Dermis blood vessel endothelial cell (primary cell): ENCODE measurements at places on chromosomes 2 and 18. TPM values are rescaled to one million over a fixed set of nuclear protein-coding genes. Genes with fewer than 3 reads are reported as not detected.

SAG gene
- total RNA-seq = 0.19 TPM in 1 of 2 replicates, not detected in the other

DNA sequence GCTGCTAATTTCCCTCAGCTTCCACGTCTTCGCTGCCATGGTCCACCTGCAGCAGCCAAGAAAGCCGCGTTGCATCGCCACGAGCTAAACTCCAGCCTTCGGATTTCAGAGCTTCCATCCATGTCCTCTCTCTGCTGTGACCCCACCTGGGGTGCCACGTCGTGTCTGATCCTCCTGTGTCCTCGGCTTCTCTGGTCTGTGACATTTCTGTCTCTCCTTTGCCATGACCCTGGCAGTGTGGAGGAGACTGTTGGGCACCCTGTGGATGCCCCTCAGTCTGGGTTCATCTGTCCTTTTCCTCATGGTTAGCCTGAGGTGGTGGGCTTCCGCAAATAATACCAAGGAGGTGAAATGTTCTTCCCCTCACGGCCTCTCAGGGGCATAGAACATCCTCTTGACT is 106.8 kb downstream of the RTP5 start:
- DNase-seq = no peak

DNA sequence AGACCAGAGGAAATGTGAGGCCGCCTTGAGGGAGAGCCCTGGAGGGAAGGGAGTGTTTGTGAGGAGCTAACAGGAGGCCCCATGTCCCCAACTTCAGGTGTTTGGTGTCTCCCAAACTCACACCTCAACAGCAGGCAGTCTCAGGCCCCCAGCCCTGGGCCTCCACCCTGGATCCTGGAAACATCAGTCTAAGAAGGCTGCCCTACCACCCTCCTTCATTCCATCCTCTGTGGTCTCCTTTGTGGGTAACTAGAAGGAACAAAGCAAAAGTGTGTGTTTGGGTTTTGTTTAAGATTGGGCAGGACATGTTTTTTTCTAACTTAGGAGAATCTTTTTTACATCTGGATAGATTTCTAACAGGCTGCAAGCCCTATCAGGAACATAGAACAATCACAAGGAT is 404.3 kb downstream of the BCL11A start:
- DNase-seq = no peak

GRCh38 chr2:224359569-224359968 is 42.3 kb downstream of the FAM124B start:
- peak; percentile 47 for DNase-seq

DNA sequence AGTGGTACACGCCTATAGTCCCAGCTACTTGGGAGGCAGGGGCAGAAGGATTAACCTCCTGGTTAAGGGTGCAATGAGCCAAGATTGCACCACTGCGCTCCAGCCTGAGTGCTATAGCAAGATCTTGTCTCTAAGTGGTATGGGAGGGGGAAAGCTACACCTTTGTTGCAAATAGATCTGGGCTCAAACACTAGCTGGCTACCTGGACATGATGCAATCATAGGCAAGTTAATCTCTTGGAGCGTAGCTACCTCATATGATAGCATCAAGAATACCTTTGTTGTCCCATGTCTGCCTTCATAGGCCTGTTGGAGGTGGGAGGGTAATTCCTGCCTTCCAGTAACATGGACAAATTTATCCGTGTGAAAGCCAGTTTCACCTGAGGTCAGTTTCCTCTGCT is 15.7 kb downstream of the KLHL29 start:
- no peak for DNase-seq

DNA sequence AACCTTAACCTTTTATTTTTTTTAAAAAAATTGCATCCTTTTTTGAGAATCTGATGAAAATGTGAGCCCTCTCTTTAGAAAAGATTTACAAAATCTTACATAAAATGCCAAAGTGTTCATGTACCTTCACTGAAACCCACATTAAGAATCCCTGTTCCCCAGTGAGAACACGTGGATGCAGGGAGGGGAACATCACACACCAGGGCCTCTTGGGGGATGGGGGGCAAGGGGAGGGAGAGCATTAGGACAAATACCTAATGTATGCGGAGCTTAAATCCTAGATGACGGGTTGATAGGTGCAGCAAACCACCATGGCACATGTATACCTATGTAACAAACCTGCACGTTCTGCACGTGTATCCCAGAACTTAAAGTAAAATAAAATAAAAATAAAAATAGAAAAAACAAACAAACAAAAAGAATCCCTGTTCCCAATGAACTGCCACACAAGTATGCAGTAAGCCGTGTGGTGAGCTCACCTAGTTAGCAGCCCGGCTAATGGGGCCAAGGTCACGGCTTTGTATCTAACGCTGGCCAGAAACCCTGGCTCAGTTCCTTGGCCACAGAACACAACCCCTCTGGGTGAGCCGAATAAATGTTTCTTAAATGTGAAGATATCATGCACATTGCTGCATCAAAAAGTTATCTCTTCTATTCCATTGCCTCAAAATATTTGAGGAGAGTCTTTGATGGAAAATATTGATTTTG is 41.4 kb downstream of the CHST9 start:
- no peak for DNase-seq

- DNase-seq = peak; percentile 64
Observed at GRCh38 chr2:176814740-176815367, 397.7 kb upstream of the HNRNPA3 start.

DNA sequence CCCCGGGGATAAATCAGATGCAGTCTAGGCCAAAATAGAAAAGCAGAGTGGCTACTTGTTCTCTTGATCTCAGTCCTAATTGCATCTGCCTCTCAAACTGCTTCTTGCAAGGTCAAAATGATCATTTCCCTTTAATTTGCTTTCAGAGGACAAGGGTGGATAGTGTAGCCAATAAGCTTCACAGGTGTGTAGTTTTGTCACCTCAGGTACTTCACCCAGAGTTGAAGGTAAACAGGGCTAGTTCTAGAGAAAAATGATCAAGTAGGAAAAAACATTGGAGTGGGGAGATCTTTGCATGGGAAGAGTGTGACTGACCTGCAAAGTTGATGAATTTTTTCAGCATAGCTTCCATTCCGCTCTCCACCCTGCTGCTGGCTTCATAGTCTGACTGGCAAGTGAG is 8.7 kb downstream of the ERICH2 start:
- DNase-seq = no peak

DNA sequence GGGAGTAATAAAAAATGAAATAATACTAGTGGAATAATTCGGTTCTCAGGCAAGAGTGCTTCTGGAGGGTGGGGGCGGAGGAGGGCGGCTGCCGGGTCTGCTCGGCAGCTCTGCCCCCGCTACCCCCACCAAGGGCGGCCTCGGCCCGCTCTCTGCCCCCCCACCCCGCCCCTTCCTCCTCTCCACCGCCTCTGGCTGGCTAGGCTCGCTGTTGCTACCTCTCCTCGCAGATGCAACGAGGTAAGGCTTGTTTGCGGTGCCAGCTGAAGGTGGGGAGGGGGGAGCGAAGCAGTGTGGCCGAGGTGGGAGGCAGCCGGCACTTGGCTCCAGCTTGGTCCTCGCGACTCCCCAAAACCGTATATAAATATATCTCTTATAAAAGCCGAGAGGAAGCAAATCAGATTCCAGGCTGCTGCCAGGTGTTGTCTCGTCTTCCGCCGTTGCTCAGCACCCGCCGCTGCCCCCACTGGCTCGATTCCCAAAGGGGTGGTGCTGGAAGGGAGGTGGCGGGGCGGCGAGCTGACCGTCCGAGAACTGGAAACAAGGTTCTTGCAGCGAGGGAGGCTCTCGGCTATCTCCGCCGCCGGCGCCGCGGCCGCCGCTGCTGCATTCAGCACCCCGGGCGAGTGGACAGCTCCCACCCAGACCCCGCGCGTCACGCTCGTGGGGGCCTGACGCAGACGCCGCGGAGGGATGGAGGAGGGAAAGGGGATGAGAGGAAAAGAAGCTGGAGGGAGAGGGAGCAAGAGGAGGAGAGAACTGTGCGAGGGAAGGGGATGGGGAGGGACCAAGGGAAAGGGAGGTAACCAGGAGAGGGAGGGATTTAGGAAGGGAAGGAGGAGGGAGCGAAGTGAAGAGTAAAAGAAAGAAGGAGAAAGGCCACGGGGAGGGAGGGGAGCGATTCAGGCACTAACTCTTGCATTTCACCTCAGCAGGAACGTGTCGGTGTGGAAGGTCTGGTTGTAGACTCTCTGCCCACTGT is at the start of gene MARCHF4:
TSS of gene MARCHF4 (minus strand) at position 763 of the 982 bp plus-strand sequence. CDS start 2,223 bp downstream, outside the sequence.
- DNase-seq = peak; percentile 92

SPR gene
- total RNA-seq = 51.7 and 52.4 TPM in 2 replicates

DNA sequence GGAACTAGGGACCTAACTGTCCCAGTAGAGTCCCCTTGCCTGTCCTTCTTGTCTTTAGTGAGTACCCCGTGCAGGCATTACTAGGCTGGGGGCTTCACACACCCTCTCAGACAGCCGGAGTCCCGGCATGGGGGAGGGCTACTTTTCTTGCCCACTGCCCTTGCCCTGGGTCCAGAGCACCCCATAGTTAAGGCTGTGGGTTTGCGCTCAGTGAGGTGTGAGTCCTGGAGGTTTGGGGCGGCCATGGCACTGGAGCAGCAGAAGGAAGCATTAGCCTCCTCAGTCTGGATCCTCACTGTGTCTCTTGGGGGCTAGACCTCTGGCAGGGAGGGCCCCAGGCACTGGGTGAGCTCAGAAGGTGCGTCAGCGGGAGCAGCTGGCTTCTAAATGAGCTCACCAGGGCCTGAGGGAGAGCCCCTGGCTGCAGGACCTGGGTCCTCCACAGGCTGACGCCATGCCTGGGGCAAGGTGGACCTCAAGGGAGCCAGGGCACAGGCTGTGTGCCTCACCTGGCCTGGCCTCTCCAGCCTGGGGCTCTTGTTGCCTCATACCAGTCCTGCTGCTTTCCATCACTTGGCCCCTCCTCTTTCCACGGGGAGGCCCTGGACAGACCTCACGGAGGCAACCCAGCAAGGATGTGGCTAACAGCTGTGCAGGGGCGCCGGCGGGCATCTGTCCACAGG is 27.4 kb downstream of the HS6ST1 start:
- no peak for DNase-seq

COPS8 gene
- total RNA-seq = 80.2 and 95.4 TPM in 2 replicates

- no peak for DNase-seq
Observed at GRCh38 chr2:60556175-60556574, 2.7 kb upstream of the BCL11A start.

- DNase-seq = peak; percentile 74
Observed at GRCh38 chr2:85539361-85540132, 579 bp downstream of the MAT2A start.

DNA sequence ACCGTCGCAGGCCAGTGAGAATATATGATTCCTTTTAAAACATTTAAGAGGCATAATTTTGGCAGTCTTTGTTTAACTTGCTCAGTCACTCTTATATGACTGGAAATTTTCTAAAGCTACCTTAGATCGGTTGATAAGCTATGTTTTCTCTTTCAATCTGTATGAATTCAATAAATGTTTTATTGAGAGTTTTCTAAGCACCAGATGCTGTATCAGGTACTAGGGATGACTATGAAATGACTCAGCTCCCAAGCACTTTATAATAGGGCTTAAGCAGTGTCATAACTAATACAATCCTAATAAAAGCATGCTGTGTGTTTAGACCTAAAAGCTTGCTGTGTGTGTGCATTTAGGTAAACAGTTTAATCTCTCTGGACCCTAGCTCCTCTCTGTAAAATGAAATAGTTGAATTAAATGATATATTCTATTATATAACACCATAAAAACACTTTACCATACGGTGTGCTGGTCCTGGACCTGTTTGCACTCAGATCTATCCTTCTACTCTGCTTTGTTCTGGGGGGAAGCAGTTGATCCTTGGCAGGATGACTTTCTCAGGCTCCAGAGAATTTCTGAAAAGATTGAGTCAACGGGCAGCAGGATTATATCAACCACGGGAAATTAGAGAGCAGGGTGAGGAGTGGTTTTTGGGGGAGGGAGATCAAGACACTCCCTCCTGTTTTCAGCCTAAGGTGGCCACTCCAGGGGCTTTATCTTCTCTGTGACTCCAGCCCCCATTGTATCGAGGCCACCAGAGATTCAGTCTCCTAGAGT is 26.1 kb upstream of the SLC38A11 start:
- DNase-seq = peak; percentile 14

DNA sequence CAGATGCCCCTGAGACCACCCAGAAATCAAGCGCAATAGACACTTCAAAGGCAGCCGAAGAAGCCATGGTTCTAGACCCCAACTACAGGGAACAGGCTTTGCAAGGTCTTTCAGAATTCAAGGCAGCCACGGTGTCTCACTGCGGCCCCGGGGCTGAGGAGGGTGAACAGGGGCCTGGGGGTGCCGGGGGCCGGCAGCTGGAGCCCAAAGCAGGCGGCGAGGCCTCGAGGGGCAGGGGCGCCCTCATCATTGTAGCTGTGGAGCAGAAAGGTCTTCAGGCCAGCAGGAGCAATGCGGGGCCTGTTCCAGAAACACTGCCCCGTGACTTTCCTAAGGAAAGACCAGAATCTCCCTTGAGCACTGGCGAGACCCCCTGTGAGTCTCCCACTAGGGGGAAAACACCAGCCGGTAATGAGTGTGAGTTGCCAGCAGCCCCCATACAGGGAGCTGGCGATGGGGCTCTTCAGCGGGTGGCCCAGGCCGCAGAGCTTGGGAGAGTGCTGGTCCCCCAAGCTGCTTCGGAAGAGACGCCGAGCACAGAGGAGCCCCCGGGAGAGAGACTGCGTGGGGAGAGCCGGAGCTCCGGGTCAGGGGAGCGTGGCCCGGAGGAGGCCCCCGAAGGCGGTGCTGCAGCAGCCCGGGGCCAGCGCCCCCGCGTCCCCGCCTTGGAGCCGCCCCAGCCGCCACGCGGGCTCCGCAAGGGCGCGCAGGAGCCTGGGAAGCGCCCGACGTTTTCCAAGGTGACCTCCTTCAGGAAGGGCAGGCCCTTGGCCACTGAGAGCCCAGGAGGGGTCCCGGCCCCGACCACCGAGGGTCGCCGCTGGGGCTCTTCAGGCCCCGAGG is 79.1 kb downstream of the ARHGEF4 start:
- no peak for DNase-seq

DOK6 gene
- total RNA-seq = under 0.01 and 1.0 TPM in 2 replicates

SERPINB5 gene
- 0.05 and 0.51 TPM in 2 replicates for total RNA-seq

KCNG2 gene
- 0.51 and 0.93 TPM in 2 replicates for total RNA-seq

CTAGE1 gene
- total RNA-seq = not detected in 2 replicates

GRCh38 chr2:156675896-156676295 is 239.7 kb downstream of the GPD2 start:
- no peak for DNase-seq

GALNT13 gene
- total RNA-seq = under 0.01 and 0.33 TPM in 2 replicates

FAP gene
- total RNA-seq = 1.8 and 6.6 TPM in 2 replicates

UGT1A4 gene
- 0.09 TPM in 1 of 2 replicates, not detected in the other for total RNA-seq

GRCh38 chr2:28233164-28233676 is 159.4 kb upstream of the FOSL2 start:
- no peak for DNase-seq

GRCh38 chr18:35335866-35336265 is 8.4 kb downstream of the ZNF24 start:
- DNase-seq = no peak

- no peak for DNase-seq
Observed at GRCh38 chr2:127205218-127206125, 14.6 kb downstream of the CYP27C1 start.

GRCh38 chr18:10893761-10894160 is 255.6 kb downstream of the PIEZO2 start:
- no peak for DNase-seq

VWA3B gene
- total RNA-seq = not detected in 2 replicates

DNA sequence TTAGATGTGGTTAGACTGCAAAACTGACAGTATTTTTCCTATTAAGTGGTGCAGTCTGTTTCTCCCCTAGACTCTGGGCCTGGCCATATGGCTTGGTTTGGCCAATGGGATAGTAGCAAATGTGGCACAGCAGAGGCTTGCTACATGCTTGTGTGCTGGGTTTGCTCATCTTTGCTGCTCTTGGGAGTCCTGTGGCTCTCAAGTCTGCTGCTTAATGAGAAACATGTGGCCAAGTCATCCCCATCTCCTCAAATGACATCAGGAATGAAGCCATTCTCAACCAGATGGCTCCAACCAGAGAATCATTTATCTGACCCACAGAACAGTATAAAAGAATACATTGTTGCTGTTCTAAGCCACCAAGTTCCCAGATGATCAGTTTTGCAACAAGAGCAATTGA is 57.1 kb upstream of the PAX3 start:
- DNase-seq = no peak
